ENCODE measurements at places on chromosomes 4 and X.

DNA sequence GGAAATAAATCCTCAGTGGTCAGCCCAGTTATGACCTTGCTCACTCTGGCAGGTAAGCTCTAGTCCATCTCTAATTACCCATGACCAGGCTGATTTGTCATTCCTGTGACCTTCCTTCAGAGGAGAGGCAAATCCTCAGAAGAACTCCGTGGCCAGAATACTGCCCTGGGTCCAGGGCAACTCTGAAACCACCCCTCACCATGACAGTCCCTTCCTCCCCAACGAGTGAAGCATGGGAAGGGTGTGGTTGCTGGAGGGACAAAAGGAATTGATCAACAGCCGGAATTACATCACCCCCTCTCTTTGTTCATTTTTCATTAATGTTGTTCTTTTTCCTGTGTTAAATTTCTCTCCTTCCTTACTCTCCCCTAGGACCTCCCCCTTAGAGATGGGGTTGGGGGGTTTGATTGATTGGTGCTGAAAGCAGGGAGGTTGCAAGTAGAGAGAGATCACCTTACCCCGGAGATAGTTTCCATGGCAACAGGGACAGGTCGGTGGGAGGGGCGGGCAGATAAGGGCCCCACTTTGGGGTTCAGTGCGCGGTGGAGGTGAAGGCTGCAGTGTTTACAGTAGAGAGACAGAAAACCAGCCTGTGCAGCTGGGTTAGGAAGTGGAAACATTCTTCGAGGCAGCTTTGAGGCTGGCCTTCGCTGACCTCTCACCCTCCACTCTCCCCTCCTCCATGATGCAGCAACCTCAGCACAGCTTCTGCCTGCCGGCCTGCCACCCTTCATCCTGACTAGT, 647.4 kb downstream of the BCOR start:
- no peak for DNase-seq

GRCh38 chrX:67726018-67726417, 182.2 kb downstream of the AR start:
- no peak for DNase-seq

GRCh38 chrX:150693725-150694574, 754 bp downstream of the MTMR1 start:
- peak; percentile 56 for DNase-seq

DNA sequence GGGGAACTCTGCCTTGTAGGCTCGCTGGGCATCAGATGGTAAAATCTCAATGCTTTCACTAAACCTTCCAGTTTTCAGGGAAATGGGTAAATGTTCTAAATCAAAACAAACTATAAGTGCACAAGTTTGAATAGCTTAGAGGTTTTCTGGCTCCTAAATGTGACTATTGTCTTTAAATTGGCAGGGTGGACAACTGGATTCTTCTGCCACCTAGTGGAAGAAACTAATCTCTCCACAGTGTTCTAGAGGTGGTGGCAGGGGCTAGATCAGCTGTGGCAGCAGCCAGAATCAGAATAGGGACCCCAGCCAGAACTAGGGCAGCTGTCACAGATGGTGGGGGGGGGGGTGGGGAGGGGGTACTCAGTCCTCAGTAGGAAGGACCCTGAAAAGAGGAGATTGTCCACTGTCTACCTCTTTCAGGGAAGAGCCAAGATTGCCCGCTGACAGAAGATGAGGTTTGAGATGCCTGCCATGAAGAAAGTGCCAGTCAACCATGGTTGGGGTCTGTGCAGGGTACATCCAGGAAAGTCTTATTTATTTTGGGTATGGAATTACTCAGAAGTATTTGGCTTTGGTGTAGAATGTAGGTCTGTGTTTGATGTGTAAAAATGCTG, 201.4 kb downstream of the CCNG2 start:
- DNase-seq, result no peak

DNA sequence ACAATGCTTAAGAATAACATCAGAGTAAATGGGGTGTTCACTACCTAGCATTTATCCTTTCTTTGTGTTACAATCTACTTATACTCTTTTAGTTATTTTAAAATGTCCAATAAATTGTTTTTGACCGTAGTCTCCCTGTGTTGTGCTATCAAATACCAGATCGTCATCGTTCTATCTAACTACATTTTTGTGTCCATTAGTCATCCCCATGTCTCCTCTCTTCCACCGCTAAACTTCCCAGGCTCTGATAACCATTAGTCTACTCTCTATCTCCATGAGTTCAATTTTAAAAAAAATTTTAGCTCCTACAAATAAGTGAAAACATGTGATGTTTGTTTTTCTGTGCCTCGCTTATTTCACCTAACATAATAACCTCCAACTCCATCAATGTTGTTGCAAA, 381.9 kb downstream of the PRDM5 start:
- no peak for DNase-seq

GRCh38 chr4:148527571-148527970, 85.4 kb upstream of the NR3C2 start:
- DNase-seq, result no peak

DNA sequence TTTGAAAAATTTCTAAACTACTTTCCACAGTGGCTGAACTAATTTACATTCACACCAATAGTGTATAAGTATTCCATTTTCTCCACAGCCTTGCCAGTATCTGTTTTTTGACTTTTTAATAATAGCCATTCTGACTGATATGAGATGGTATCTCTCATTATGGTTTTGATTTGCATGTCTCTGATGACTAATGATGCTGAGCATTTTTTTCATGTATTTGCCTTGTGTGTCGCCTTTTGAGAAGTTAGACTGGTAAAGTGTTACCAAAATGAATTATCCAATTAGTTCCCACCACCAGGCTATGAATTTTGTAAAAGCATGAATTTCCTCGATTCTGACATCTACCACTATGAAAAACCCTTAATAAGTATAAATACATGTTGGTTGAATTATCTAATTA, 242.2 kb upstream of the GK2 start:
- no peak for DNase-seq

- peak; percentile 57 for DNase-seq
These were observed 55.9 kb downstream of the STOX2 start for GRCh38 chr4:183960962-183961541.

DNA sequence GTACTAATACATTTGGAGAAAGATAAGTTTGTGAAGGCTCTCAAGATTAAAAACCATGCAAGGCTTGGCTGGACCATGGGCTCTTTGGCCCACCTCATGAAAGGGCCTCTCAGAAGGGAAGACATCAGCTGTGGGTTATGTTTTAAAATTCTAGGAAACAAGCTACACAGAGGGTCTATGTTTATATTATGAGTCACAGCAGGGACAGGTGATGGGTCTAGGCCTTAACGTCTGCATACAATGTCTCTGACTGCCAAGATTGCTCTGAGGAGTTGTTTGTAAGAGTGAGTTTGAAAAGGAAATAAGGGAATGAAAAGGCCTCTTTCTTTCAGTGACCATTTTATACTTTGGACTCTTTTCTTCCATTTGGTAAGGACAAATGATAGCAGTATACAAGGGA, 77.0 kb upstream of the ARMCX2 start:
- no peak for DNase-seq

DNA sequence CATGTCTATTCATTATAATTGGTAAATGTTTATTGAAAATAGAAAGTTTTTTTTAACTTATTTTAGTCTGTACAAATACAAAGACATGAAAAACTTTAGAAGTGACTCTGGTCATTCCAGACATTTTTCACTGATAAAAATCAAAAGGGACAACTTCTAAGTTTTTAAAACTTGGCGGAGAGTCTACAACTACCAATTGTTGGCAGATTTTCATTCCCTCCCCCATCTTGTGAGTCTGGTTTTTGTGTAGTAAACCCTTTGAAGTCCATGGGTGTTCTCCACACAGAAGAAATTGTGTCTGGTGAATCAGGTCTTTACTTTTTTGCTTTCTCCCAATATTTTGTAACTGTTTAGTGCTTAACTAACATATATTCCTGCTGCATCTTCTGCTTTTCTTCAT, 336.5 kb downstream of the PDGFC start:
- no peak for DNase-seq

DNA sequence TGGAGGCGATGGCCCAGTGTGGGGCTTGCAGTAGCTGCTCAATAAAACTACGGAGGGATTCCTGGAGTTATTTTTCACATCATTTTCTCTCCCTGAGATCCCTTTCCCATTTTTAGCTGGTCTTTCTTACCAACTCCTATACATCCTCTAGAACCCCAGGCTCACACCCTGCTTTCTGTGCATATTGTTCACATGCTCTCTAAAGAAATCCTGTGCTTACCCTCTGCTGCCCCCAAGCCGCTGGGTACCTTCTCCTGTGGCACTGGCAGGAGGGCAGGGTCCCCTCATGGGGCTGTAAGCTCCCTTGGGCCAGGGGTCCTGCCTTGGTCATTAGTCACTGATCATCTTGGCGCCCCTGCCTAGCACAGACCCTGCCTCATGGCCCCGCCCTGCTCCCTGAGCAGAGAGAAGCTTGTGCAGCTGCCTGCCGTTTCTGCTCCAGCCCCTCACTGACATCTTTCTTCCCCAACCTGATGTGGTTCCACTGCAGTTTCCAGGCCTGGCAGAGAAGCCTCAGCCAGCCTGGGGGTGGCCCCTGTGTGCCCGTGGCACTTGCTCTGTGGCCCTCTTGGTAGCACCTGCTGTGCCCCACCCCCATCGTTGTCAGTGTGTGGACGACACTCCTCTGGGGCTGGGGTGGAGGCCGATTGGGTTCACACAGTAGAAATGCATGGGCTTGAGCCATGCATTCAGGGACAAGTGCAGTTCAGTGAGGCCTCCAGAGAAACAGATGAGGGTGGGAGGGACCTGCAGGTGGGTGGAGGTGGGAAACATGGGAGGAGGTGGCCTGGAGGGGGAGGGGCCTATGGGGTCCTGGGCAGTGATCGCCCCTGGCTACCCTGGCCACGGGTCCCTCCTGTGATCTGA, 69.5 kb downstream of the WFS1 start:
- no peak for DNase-seq

GRCh38 chr4:173519111-173520101, 10.6 kb downstream of the HAND2 start:
- DNase-seq, result peak; percentile 74

All from left ventricle myocardium superior (tissue), 1 donor.